Muscle of leg (tissue), 16 donors: ENCODE measurements at places on chromosomes 2 and 18. TPM values are rescaled to one million over a fixed set of nuclear protein-coding genes. Genes with fewer than 3 reads are reported as not detected.

DNA sequence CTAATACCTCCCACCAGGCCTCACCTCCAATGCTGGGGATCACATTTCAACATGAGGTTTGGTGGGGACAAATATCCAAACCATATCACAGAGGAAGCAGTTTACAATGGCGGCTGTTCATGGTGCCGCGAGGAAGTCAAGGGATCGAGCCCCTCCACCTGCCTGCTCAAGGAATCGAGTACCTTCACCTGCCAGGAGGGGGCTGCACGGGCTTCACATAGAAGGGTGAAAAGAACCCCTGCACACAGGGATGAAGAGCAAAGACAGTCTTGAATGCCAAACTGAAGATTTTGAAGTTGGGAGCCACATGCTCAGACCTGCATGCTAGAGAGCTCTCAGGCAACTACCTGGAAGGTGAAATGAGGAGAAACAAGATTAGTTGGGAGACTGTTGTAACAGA lies 110.3 kb downstream of the KCNF1 start:
- no peak for DNase-seq

DNA sequence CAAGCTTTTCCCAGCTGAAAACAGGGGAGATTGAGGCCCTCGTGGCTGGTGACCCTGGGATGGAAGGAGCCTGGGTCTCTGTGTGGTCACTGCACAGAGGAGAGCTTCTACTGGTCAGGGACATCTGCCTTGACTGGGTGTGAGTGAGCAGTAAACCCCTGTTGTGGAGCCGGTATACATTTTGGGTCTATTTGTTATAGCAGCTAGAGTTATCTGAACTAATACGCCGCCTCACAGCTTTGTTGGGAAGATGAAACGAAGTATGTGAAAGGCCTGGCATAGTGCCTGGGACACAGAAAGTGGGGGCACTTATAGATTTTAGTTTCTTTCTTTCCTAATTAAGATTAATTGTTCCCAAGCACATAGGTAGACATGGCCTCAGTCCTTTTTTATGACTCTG lies 72.2 kb upstream of the HPCAL1 start:
- no peak for DNase-seq

DNA sequence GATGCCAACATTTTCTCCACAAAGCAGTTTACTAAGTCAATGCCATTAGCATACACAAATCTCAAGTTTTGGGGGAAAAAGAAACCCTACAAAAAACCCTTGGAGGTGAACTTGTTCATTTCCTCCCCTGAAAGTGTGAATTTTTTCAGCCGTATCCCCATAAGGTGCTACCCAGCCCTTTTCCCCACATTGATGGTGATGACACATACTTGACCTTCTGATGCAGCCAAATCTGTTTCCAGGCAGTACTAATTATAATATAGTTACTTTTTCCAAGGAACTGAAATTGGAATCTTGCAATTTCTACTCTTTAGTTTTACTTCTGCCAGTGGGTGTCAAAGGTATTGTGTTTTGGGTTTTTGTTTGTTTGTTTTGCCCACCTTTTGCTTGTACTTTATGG lies 474.5 kb downstream of the TGIF1 start:
- no peak for DNase-seq

DNA sequence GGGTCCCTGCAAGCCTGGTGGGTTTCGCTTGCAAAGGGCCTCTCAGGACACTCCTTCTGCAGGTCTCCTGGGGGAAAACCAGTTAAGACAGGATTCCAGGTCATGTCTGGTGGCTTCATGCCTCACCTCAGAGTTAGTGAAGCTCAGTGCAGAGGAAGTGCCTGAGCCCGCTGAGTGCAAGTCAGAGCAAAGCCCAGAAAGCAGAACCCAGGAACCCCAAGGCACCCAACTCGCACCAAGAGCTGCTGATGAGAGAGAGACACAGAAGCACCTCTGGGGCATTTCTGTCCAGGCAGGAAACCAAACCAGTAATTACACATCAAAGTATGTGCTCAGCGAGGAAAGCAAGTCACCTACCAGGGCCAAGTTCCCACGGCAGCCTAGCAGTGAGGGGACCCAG lies 78.4 kb downstream of the ARHGEF4 start:
- DNase-seq, result no peak

Gene FBXO48
- total RNA-seq, result 0.71 TPM
